ENCODE measurements at places on chromosomes 6 and 20.

DNA sequence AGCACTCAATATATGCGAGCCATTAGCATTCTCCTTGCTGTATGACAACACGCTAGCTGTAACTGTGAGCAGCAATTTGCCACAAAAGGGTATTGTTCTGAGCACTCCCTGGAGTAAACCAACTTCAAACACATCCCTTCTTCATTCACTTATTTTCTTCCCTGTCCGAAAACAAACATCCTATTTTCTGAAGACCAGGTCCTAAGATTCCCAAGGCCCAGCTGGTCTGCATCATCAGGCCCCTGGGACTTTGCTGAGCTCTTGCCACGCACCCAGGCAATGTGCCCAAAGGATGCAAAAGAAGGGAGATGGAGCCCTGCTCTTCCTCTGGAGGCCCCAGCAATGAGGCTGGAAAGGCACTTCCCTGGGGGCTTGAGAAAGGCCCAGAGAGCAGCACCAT, 118.1 kb downstream of the PREX1 start:
- DNase-seq = peak; percentile 47

- DNase-seq = no peak
Measured at GRCh38 chr20:35674921-35675320, 10.2 kb upstream of the CPNE1 start.

DNA sequence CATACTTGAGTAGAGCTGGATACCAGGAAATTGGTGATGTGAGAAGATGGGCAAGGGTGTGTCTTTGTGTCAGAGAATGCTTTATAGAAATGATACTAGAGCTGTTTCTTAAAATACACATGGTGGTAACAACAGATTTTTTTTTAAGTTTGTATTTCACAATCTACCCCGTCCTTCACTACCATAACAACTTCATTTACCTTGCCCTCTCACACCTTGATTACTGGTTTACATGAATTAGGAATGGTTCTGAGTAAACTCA, 45.4 kb downstream of the RARS2 start:
- no peak for DNase-seq

- no peak for DNase-seq
Measured at GRCh38 chr6:27470023-27470422, 2.9 kb downstream of the ZNF184 start.

DNA sequence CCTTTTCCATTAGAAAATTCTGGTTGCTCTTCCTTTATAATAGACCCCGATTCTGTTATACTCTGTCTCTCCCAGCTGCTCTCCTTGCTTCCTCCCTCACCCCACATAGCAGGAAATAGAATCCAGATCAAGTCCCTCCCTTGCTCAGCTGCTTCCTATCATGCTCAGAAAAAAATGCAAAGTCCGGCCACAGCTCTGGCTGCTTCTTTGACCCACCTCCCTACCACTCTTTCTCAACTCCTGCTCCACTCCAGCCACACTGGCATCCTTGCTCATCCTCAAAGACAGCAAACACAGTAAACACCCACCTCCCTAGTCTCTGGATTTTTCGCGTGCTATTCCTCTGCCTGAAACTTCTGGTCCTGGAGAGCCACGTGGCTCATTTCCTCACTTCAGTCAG, 9.1 kb upstream of the SLC22A16 start:
- no peak for DNase-seq

DNA sequence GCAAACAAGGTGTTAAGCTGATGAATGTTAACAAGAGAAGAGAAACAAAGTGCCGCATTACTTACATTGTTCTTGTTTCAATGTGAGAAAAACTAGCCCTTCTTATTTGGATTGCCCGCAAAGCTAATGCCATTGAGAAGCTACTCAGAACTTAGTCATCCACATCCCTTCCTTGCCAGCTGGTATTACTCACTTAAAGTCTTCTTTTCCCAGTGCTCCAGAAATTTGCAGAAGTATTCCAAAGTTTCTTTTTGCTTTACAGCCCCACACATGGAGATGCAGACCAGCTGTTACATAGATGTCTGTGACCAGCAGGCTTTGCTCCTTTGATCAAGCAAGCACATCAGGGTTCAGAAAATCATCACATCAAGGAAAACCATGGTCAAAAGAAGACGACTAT, 529.0 kb downstream of the TBC1D32 start:
- no peak for DNase-seq

- DNase-seq = peak; percentile 59
Measured at GRCh38 chr6:80767808-80768207, 661.3 kb downstream of the BCKDHB start.

DNA sequence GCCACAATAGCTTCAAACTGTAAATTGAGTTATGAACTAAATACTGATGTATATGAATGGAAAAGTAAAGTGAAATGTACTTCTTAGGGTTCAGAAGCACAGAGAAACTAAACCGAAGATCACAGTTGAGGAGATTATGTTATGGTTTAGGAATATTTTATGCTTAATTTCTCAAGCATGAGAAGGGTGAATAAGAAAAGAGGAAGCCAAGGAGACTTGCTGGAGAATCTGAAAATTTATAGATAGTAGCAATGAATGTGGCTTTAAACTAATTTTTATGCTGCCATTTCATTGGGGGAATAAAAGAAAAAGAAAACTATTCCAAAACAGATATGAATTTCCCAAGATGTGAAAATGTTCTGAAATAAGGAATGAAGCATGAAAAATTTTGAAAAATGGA, 5.6 kb downstream of the ANKS1A start:
- no peak for DNase-seq

- no peak for DNase-seq
Measured at GRCh38 chr6:6801005-6801335, 212.4 kb downstream of the LY86 start.

GRCh38 chr20:13213335-13213734, 7.7 kb upstream of the ISM1 start:
- no peak for DNase-seq

DNA sequence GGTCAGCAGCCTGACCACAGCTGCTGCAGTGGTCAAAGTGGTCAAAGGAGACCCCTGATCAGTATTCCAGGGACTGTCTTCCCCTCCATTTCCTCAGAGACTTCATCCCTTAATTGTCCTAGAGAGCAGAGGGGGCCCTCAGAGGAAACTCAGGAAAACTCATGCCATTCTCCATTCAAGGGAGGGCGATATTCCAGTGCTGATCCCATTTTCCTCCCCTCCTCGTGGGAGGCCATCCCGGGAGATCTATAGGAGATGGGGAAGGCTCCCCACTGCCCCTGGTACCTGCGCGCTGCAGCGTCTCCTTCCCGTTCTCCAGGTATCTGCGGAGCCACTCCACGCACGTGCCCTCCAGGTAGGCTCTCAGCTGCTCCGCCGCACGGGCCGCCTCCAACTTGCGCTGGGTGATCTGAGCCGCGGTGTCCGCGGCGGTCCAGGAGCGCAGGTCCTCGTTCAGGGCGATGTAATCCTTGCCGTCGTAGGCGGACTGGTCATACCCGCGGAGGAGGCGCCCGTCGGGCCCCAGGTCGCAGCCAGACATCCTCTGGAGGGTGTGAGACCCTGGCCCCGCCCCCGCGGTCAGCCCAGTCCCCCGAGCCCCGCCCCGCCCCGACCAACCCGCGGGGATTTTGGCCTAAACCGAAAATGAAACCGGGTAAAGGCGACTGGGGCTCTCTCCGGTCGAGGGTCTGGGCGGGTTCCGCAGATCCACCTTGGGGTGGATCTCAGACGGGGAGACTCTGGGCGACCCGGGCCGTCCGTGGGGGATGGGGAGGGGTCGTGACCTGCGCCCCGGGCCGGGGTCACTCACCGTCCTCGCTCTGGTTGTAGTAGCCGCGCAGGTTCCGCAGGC, 878 bp downstream of the HLA-C start:
- DNase-seq = peak; percentile 52

DNA sequence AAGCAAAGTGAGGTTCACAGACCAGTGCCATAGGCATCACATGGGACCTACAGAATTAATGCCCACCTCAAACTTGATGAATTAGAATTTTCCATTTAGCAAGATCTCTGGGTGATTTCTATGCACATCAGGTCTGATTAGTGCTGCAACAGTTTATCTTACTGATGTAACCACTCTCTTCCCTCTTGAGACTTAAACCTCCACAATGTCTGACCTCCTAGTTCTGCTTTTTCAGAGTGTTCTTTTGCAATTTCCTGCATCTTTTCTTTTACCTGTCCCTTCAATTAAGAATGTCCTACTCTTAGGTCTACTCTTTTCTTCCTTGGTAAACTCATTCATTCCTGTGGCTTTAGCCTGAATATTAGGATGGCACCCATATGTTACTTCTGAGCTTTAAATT, 615.3 kb downstream of the TFAP2A start:
- DNase-seq = no peak

- no peak for DNase-seq
Measured at GRCh38 chr6:134523051-134523450, 205.1 kb upstream of the SGK1 start.

DNA sequence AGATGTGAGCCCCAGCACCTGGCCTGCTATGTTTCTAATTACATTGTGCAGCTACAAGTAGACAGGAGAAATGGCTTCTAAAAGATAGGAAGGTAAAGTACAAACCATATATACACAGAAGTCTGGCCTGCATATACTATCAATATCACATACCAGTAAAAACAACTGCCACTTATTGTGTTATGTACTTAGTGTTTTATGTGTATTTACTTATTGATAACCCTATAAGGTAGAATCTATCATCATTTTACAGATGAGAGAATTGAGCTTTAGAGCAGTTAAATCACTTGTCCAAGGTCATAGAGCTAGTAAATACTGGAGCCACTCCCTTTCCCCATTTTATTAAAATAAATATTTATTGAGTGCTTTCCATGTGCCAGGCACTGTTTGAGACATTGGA, 102.4 kb upstream of the PRDM1 start:
- DNase-seq = no peak

DNA sequence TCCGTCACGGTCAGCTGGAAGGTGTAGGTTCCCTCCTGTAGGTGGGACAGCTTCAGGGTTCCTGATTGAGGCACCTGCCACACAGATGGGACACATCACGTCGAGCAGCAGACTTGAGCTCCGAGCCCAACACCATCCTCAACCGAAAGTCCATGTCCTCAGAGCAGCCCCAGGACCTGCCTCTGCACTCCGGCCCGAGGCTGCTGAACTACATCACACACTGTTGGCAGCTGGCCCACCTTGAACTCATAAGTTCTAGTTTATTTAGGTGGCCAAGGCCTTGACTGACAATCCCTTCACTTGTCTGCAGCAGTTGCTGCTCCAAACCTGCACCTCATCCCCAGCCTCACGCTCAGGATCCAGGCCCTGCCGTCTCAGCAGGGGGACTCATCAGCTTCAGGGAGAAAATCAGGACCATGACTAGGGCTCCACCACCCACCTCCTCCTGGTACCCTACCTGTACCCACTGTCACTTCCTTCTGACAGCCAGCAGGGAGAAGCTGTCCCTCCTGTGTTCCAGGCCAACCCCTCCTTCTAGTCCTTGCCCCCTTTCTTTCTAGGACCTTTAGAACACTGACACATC, 21.0 kb downstream of the LRP11 start:
- no peak for DNase-seq

GRCh38 chr6:53492860-53493634, 51.9 kb downstream of the GCLC start:
- peak; percentile 46 for DNase-seq

DNA sequence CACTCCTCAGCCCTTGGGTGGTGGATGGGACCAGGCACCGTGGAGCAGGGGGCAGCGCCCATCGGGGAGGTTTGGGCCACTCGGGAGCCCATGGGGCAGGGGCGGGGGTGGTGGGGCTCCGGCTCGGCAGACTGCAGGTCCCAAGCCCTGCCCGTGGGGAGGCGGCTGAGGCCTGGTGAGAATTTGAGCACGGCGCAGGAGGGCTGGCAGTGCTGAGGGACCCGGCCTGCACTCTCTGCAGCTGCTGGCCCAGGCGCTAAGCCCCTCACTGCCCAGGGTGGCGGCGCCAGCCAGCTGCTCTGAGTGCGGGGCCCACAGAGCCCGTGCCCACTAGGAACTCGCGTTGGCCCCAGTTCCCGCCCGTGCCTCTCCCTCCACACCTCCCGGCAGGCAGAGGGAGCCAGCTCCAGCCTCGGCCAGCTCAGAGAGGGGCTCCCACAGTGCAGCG, 182.1 kb upstream of the OPRM1 start:
- no peak for DNase-seq

GRCh38 chr20:57707849-57708693, 1.7 kb downstream of the PMEPA1 start:
- DNase-seq = no peak

DNA sequence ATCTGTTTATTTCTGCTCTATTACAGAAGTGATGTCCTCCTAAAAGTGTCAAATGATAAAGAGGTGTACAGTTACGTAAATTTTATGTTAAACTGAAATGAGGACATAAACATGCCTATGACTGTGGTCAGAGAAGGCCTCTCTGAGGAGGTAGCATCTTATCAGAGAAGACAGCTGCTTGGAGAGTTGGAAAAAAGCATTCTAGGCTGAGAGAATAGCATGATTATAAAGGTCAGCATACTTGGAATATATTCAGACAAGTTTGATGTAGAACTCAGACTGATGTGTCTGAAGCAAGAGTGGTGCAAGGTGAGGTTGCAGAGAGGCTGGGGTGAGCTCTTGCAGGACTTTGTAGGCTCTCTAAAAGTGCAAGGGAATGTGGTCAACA, 3.1 kb upstream of the PCNA start:
- no peak for DNase-seq

GRCh38 chr20:36425166-36425565, 116.2 kb upstream of the MYL9 start:
- no peak for DNase-seq

DNA sequence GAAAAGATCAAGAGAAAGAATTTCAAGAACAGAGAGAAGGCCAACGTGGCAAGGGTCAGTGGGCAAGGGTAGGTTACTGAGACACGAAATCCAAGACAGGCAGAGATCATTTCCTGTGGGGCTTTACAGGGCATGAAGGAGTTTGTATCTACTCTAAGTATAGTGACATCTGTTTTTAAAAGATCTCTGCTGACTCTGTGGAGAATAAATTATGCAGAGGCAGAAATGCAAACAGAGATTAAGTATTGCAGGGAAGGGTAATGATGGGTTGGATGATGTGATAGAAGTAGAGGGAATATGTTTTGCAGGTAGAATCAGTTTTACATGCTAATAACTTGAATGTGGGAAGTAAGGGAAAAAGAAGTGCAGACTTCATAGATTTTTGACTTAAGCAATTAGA, 243.5 kb downstream of the FRK start:
- DNase-seq = no peak

- DNase-seq = no peak
Measured at GRCh38 chr6:114431641-114432040, 88.8 kb upstream of the HS3ST5 start.

DNA sequence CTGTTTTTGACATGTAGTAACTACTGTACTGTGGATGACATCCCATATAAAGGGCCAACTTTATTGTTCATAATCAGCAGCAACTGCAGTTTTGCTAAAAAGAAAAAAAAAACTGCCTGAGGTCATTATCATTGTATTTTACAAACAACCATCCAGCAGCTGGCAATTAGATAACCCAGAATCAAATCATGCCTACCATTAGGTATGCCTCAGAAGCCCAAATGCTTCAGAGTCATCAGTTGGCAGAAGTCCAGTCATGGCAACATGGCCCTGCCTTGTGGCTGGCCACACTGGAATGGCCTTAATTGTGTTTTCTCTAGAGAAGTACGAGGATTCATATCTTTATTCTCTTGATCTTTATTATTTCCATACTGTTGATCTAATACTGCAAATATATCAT, 462.4 kb upstream of the NRSN1 start:
- no peak for DNase-seq
